Upper lobe of right lung (tissue), 1 donor: ENCODE measurements at places on chromosomes 2 and 18.

DNA sequence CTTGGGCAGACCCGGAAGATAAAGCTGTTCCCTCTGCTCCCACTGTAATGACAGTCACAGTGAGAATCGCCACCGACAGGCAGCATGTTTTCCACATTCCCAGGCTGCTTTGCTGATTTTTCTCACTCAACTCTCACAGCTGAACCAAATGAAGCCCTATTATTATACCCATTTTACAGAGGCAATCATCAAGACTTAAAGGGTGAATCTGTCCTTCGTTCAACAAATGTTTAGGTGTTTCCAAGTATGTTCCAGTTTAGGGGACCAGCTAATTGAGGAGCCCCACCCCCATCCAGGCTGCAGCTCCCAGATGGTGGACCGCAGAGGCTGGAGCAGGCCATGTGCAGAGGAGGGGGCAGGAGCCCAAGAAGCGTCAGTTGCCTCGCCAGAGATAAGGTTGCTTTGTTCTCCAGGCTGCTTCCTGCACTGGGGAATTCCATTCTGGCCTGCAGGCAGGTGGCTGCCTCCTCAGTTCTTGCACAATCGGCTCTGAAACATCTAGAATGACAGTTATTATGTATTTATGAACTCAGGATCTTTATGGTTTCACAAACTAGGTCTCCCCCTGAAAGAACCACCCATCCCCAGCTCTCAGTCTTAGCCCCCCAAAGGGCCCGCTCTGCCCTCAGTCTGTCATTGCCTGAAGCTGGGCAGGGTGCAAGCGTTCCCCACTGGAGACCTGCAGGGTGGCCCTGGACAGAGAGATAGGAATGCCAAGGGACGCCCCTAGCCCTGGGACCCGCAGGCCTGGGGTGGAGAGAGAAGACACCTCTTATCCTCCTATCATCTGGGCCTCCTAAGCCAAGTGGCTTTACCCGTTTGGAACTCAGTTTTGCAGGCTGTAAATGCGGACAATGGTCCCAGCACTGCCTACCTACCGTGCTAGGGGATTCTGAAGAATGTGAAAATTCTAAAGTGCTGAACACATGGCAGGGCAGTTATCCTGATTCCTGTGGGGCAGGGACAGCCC lies 49.1 kb upstream of the MYCN start:
- no peak for DNase-seq

DNA sequence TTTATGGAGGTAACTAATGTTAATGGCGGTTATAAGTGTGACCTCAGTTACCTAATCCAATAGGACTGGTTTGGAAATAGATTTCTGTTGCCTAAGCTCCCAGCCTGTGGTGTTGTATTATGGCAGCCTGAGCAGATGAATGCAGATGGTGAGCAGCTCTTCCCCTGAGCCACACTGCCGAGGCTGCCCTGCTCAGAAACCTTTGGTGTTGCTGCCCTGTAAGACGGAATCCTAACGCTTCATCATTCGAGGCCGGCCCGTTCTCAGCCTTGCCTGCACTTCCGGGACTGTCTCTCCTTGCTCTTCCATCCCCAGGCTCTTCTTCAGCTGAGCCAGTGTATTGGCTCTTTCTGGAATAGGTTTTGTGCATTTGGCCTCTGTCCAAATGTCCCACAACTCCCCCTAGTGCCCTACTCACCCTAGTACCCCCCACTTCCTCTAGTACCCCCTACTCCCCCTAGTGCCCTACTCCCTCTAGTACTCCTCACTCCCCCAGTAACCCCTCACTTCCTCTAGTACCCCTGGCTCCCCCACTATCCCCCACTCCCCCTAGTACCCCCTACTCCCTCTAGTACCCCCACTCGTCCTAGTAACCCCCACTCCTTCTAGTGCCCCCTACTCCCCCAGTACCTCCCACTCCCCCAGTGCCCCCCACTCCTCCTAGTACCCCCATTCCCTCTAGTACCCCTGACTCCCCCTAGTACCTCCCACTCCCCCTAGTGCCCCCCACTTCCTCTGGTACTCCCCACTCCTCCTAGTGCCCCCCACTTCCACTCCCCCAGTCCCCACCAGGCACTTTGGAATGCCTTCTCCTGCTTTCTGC lies 106.0 kb upstream of the TAF1B start:
- DNase-seq = no peak

- no peak for DNase-seq
Measured at GRCh38 chr2:138110453-138111083, 146.3 kb downstream of the HNMT start.

GRCh38 chr18:60663060-60663989 lies 290.8 kb upstream of the MC4R start:
- no peak for DNase-seq

- no peak for DNase-seq
Measured at GRCh38 chr2:142048581-142048980, 82.2 kb downstream of the LRP1B start.

- no peak for DNase-seq
Measured at GRCh38 chr18:67935638-67936037, 419.1 kb upstream of the DSEL start.

DNA sequence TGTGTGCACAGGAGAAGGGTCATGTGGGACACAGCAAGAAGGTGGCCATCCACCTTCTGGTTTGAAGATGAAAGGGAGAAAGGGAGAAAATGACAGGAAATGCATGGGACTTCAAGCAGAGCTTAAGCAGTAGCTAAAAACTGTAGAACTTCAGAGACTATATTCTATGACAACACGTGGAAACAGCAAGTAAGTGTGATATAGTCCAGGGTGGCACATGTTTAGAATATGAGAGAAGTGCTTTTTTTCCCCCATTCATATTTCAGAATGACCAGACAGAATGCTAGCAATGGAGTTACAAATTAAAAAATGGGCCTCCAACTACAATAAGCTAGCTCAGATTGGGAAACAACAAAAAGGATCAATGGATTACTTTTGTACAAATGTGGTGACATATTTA lies 1042.2 kb downstream of the TMEM182 start:
- DNase-seq = no peak

GRCh38 chr18:34661464-34662087 lies 48.5 kb upstream of the DTNA start:
- DNase-seq = no peak
